ENCODE measurements at places on chromosomes 6 and 20.

GRCh38 chr6:28802417-28803336, 121.1 kb downstream of the TRIM27 start:
- DNase-seq, result peak; percentile 66

DNA sequence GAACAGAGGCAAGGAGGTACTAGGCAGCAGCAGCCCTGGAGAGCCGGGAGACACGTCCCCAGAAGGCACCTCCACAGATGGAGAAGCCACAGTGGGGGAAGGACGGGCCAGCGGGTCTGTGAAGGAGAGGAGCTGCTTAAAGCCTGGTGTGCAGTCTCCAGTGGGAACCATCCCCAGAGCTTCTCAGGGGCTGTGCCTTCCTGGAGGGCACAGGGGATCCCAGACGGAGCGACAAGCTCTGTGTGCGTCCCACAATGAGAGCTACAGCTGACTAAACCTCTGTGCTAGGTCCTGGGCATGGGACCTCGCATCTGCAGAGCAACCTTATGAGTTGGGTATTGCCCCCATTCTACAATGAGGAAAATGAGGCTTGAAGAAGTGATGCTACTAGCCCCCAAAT, 50.7 kb downstream of the EZR start:
- no peak for DNase-seq

GRCh38 chr6:156777577-156778453, 637 bp downstream of the ARID1B start:
- peak; percentile 52 for DNase-seq

- DNase-seq, result no peak
Measured at GRCh38 chr6:21158149-21158548, 435.4 kb upstream of the SOX4 start.

DNA sequence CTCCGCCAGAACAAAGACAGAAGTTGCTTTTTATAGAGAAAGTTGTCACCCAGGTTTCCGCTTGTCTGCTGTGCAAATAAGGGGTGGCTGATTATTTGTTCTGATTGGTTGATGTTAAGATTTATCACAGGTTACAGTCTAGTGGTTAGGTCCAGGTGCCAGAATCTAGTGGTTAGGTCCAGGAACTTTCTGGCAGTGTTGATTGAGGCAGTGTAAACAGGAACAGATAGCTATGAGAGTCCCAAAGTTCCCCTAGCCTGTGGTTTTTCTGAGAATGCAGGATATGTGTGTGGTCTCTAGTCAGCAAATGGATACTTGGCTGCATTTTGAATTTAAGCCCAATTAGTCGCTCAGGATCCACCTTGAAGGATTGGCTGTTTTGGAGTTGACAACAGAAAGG, 148.0 kb downstream of the TMEM200A start:
- DNase-seq, result peak; percentile 70

DNA sequence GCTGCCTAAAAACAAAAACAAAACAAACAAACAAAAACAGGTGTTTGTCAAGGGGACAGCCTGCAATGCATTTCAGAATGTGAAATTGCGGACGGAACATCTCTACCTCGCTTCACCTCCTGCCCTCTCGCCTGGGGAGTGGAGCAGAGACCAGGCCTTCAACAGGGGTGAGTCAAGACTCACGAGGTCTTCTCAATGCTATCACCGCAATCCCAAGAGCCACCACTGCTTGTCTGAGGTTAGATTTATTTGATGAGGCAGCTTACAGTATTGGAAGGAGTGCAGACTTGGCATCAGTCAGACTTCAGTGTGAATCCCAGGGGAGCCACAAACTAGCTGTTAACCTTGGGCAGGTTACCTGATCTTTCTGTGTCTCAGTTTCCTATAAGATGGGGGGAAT, 7.7 kb downstream of the GABRR1 start:
- no peak for DNase-seq

GRCh38 chr6:24228123-24228522, 102.1 kb downstream of the NRSN1 start:
- DNase-seq, result no peak

DNA sequence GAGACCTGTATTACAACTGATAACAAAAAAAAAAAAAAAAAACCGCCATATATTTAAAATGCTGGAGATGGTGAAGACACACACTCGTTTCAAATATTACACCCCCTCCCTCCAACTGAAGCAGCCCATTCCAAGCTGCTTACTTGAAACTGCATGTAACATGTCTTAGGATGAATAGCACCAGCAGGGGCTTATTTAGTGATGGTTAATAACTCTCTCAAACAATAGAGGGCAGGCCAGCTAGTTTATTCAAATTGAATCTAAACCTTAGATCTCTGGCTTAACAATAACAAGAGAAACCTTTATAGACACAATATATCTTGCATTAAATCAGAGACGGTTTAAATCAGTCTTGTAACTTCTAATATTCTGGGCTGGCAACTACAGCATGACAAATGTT, 9.3 kb upstream of the JPH2 start:
- DNase-seq, result no peak

- no peak for DNase-seq
Measured at GRCh38 chr6:127092466-127092865, 26.0 kb upstream of the RSPO3 start.

GRCh38 chr6:140915103-140915502, 1217.6 kb upstream of the GJE1 start:
- no peak for DNase-seq

DNA sequence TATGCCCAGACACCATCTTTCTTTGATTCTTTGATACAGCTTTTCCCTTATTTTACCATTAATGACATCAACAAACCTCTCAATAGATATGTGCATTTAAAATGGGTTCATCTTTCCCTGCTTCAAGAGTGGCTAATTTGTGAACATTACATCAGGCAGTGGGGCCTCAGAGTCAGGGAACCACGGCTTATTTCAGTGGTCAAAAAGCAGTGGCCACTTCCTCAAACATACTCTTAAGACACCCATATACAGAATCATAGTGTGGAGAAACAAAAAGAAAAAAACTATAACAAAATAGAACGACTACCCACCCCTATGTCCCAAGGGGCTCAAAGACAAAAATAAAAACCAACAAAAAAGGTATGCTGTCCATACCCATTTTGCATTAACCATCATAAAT, 12.9 kb downstream of the SALL4 start:
- DNase-seq, result no peak
